GM18507 (cell line): ENCODE measurements at places on chromosomes 16 and 17.

DNA sequence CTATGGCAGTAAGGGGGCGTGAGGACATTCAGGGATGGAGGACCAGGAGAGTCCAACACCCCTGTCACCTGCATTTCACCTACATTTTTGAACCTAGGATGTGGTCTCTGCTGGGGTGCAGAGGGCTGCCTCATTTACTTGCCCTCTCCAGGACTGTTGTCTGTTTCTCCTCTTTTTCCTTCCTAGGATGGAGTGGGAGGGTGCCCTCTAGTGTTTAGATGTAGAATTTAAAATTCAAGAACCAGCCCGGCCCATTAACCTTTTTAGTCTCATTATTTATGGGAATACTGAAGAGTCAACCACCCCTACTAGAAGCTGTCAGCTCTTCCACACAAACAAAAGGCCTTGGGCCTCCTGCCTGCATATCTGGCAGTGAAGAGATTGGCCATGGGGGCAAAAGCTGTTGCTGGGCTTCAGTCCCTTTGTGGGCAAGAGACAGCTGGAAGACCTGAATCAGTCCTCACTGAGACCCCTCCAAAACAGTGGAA lies 2.5 kb upstream of the STARD3 start:
- no peak for DNase-seq

DNA sequence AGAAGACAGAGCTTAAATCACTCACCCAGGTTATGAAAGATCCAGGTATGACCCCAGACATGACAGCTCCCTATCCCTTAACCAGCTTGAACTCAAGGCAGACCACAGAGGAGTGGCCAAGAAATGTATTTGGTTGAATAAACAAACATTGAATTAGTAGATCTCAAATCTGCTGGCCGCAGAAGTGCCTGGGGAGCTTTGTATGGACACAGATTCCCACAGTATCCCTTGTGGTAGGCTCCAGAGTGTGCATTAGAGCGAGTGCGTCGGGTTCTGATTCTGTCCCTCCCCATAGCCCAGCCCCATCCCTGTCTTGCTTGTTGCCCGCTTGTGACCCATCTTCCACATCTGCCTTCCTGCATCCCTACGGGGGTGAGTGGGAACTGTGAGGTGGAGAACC lies 118.8 kb upstream of the FOXF1 start:
- no peak for DNase-seq

GRCh38 chr16:85947230-85948137 lies 48.5 kb downstream of the IRF8 start:
- peak; percentile 71 for DNase-seq

DNA sequence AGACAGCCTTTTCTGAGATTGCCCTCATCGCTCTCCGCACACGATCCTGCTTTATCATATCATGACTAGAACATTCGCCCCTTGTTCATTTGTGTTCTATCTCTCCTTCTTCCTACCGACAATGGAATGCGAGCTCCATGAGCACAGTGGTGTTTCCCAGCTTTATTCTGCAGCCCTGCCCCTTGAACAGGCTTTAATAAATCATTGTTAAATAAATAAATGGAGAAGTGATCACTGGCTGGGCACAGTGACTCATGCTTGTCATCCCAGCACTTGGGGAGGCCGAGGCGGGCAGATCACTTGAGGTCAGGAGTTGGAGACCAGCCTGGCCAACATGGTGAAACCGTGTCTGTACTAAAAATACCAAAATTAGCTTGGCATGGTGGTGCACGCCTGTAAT lies 1063.3 kb upstream of the EEF2KMT start:
- DNase-seq: no peak

DNA sequence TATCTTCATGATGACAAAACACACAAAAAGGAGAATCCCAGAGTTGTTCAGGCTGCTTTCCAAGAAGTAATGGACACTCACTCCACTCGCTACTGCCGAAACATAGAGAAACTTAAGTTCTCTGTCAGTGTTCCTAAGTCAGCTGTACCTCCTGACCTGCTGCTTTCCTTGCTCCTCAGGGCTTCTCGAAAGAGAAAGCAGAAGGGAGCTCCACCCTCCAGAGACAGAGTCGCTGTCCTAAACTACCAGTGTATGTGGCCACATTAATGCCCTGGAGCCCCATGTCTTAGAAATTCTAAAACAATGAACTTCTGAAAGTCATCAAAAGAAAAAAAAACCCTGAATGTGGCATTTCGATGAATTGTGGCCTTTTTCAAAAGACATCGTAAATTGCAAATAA lies 390.8 kb upstream of the MON1B start:
- no peak for DNase-seq

DNA sequence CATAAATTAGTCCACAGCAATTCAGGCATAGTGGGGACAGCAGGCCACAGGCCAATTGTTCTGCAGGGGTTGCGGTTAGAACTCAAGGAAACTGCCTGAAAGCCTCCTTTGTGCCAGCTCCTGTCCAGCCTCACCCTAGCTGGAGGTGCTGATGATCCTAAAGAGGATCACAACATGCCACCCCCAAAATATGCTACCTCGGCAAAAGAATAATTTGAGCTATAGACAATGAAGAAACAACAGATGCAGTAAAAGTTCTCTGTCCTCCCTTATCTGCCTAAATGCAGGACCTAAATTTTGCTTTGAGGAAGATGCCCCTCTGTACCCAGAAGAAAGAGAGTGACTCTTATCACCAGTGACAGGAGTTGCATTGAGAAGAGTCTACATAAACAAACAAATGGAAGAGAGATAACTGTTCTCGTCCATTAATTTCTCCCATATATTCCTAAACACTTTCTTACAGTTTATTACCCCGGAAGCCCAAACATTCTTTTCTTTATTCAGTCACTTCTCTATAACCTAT lies 14.7 kb downstream of the ALOX15 start:
- DNase-seq: no peak

GRCh38 chr17:37754363-37754762 lies 9.5 kb upstream of the HNF1B start:
- DNase-seq: no peak

DNA sequence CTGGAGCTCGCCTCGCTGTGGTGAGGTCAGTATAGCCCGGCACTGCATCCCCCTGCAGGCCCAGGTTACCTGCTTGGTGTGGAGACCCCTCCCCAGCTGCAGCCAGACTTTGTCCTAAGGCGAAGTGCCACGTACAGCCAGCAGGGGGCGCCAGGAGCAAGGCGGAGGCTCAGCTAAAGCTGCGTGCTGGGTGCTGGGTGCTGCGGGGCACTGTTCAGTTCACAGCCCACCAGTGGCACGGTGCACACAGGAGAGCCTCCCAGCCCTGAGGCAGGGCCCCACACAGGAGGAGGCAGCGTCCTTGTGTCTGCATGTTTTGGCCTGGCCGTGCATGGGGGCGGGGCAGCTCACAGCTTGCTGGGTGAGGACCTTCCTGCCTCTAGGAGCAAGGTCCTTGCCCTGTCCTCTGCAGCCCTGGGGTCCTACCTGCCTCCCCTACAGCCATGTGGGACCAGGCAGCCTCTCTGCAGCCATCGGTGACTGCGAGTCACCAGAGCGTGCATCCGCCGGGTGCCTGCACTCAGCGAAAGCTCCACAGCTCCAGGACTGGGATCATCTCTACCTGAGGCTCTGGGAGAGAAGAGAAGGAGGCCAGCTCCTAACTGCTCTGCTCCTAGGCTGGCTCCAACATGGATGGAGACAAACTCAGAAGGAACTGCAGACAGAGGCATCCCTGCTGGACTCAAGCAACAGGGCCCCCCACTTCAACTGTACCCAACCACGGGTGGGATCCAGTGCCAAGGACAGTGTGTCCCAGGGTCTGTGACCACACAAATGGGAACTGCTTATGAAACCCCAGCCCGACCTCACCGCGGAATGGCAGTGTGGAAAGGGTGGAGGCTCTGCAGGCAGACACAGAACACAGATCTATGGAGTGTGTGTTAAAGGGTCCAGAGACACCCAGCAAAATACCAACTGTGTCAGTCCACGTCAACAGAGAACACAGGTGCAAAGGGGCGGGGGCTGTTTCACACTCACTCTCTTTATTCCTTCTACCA lies 19.0 kb downstream of the SLC7A5 start:
- peak; percentile 82 for DNase-seq

- DNase-seq: no peak
These were observed 1.4 kb downstream of the KRTAP2-4 start for GRCh38 chr17:41064301-41064700.

GRCh38 chr16:80788027-80788426 lies 16.4 kb downstream of the CDYL2 start:
- DNase-seq: no peak

GRCh38 chr16:57166951-57167350 lies 18.9 kb downstream of the PSME3IP1 start:
- no peak for DNase-seq

DNA sequence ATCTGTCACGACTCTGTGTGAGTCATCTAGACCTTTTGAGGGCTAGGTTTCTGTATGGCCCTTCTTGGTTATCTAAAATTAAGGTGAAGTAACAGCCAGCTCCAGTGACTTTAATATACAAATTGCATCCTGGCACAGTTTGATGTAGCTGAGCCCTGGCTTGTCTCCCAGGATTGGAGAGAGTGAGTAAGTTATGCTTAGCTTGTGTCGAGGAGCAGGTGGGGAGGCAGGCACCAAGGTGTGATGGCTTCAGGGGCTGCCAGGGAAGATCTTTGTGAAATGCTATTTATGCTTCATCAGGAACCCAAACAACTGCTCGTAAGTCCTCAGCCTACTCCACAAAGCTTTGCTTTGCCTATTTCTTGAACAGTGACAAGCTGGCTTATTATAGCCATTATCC lies 261.2 kb downstream of the HS3ST4 start:
- DNase-seq: no peak

DNA sequence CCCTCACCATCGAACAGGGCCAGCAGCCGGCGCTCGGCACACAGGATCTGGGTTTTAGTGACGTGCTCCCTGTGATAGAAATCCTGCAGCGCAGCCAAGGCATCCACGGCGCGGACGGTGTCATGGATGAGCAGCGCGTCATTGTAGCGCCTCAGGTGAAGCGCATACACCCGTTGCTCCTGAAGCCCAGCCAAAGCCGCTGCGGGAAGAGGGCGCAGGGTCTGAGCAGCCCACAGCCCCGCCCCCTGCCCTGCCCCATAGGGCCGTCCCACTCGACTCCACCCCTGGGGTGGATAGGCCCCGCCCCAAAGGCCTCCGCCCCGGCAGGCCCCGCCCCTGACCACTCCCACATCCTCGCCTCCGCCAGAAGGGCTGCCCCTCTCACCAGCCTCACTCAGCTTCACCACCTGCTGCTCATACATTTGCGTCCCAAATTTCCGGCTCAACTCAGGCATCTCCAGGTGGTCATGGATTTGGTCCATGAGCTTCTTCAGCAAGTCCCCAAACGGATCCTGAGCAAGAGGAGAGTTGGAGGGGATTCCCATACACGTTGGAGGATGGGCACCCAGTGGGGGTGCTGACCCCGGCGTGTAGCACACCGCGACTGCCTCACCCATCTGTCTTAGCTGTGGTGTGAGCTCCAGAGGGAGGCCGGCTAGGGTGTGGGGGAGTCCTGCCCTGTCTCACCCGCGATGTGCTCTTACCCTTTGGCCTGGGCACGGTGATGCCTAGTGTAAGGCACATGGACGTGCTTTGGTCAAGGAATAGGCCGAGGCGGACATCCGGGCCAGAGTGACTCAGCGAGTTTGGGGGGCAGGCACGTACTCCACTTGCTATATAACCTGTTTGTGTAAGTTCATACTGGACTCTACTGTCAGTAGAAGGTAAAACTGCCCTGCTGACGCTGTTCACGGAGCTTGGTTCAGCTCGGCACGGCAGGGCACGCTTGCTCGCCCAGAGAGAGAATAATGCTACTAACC lies 4.6 kb downstream of the DHX58 start:
- peak; percentile 97 for DNase-seq

GRCh38 chr16:80569440-80570105 lies 28.8 kb downstream of the DYNLRB2 start:
- DNase-seq: no peak

GRCh38 chr16:11251525-11252481 lies 4.2 kb downstream of the SOCS1 start:
- no peak for DNase-seq

DNA sequence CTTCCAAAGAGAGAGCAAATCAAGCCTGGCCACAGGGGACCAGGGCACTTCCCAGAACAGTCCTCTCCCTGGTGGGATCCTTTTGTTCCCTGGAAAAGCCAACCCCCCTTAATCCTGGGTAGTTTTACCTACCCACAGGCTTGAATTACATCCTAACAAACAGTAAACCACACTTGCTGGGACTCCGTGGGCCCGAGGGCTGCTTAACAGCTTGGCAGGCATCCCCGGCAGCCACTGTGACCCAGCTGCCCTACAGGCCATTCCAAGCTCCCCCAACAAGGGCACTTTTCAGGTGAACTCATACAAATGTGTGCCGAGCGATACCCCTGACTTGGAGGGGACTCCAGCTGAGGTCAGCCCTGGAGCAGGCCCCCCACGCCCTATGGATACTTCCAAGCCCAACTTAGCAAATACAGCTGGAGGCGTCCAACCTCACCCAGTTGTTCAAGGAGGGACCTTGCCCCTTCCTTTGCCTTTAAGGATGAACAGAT lies 26.4 kb downstream of the ADCY9 start:
- no peak for DNase-seq

DNA sequence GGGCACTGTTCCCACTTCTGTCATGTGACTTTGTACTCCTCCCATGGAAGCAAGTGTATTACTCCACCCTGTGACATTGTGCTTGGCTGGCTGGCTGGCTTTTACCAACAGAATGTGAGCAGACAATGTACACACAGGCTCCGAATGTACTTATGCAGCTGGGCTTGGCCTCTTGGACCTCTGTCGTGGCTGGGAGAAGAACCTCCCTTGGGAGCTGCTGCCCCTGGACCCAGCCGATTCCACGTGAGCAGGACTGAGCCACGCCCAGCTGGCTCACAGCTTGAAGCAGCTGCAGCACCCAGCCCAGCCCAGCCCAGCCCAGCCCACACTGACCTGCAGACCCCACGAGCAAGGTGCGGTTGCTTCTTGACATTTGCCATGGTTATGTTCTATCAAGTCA lies 177.5 kb downstream of the RBFOX3 start:
- DNase-seq: no peak

GRCh38 chr17:235831-236640 lies 54.6 kb upstream of the DOC2B start:
- no peak for DNase-seq

- no peak for DNase-seq
These were observed 542 bp downstream of the GUCY2D start for GRCh38 chr17:8002721-8003593.

DNA sequence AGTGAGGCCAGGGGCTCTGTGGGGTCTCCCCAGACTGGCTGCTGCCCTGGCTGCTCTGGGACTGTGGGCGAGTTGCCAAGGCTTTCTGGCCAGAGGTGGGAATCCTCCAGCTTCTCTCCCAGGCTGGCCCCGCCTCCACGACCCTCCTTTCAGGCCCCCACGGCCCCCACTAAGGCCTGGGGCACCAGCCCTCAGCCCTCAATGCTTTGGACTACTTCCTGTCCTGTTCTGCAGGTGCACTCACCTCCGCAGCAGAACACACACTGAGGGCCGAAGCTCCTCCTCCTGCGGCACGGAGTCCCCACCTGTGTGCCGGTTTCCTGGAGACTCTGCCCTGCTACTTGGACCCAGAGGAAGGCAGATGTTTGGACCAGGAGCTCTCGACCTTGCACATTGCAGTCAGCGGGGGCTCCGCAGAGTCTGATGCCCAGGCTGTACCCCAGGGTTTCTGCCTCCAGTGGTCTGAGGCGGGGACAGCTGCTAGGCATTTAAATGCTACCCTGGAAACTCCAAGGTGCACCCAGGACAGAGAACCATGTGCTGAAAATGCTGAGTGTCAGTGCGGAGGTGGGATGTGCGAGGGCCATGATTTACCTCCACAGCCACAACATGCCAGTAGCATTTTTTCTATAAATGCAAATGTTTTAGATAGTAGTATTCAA lies 223.8 kb downstream of the IRF8 start:
- no peak for DNase-seq

- peak; percentile 81 for DNase-seq
These were observed 14.2 kb downstream of the POLR3K start for GRCh38 chr16:38941-39892.
